ENCODE measurements at places on chromosomes 16 and 17.
A peak's percentile ranks its signal among the peaks of the same experiment; 100 is the strongest.

DNA sequence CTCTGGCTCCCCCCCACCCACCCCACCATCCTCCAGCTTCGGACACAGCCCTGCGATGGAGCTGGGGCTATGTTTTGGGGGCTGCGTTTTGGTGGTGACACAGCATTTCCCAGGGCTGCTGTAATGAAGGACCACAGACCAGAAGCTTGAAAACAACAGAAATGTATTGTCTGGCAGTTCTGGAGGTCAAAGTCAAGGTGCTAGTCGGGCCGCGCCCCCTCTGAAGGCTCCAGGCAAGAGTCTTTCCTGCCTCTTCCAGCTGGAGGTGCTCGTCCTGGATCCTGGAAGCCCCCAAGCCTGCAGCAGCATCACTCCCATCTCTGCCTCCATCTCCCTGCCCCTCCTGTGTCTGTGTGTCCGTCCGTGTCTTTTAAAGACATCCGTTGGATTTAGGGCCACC, 50.8 kb downstream of the TBC1D16 start:
- DNase-seq, result no peak

DNA sequence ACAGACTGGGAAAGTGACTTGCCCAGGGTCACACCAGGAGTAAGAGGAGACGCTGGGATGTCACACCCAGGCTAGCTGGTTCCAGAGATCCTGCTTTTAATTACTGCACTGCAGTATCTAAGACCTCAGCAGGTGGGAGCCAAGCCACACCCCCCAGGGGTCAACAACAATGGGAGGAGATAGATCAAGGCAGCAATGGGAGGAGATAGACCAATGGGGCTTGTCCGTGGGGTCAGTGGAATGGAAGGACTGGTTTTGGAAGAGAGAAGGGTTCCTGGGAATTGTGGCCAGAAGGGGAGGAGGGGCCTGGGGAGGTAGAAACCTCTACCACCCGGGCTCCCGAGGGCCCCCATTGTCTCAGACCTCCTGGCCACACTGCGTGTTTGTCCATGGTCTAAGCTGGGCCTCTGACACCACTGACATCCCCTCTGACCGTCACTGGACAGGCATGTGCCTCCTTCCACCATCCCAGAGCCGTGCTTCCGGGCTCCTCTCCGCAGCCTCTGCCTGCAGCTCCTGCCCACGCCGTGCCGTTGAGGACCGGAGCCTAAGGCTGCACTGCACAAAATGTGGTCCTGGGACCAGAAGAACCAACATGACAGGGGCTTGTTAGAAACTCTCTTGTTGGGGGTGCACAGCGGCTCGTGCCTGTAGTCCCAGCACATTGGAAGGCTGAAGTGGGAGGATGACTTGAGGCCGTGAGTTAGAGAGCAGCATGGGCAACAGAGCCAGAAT, 69.8 kb upstream of the RPH3AL start:
- no peak for DNase-seq

GRCh38 chr17:13002761-13003453, 14.9 kb downstream of the ELAC2 start:
- peak; percentile 40 for DNase-seq

DNA sequence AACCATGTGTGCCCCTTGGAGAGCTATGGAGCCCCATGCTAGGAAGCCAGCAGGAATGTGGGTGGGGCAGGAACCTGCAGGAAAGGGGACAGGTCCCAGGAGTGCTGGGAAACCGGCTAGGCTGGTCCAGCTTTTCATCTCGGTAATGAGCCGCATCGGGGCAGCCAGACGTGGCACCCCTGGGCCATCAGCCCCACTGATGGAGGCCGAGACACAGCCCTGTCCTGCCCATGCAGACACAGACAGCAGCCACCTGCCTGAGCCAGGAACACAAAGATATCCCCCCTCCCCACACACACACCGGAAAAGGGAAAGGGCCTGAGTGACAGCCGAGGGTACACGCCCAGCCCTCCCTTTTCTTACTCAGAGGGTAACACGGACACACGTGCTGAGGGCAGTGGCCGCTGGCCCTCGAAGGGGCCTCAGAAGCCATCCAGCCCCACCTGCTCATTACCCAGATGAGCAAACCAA, 18.1 kb downstream of the PPL start:
- DNase-seq, result no peak

GRCh38 chr17:9258115-9259015, 237.1 kb downstream of the NTN1 start:
- DNase-seq, result no peak

DNA sequence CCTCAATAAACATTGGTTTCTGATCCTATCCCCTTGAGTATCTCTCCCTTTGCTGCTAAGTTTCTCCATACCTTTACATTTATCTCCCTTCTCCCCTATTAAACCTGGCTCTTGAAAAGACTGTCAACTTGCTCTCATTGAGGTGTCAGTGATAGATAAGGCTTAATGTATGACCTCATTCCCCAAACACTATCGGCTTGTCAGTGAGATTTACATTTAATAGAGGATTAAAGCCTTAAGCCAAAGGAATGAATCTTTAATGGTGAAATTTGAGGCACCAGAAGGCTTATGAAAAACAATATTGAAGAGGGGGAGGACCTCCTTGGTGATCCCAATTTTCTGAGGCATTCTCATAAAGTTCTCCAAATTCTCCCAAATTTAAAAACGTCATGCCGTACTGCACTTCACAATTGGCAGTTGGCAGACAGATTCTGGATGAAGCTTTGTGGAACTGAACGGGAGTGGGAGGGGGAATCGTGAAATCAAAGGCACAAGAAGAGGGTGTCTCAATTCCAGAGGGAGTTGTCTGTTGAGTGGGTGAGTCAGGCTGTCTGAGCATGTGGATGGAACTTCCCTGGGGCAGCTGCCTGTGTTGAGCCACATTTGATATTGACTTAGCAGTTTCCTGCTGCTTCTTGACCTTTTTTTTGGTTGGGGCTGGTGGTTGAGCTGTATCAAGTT, 478.8 kb downstream of the NPIPA7 start:
- no peak for DNase-seq

- DNase-seq, result no peak
Observed at GRCh38 chr16:9695152-9695551, 487.1 kb downstream of the GRIN2A start.

DNA sequence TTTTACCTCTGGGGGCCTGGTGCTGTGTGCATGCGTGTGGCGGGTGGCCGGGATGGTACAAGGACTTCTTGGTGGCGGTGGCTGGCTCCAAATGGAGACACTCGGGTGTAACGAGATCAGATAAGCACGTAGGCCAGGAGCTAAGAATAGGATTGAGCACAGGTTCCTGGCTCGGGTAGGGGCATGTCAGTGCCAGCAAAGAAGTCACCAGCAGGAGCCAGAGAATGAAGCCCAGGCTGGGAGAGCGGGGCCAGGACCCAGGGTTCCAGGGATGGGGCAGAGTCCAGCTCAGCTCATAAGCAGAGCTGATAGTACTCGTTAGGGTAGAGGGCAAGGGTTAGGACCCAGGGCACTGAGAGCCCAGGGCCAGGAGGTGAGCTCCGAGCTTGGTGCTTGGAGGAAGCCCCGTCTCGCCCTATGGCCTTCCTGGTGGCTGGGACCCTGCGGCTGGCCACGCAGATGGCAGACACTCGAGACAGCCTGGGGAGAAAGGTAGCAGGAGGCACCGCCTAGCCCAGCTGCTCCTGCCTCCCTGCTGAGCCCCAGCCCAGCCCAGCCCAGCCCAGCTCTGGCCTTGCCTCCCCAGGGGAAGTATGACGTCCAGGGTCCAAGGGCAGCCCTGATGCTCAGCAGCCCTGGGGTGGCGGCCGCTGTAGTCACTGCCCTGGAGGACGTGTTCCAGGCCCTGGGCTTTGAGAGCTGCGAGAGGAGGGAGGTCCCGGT, 8.9 kb downstream of the ZNF213 start:
- DNase-seq, result no peak

Data from AG04449 (cell line).